NCI-H187 treated with DMSO at 0.1 percent for 48 hours (cell line): ENCODE measurements at places on chromosomes 2 and 18.

GRCh38 chr2:60662781-60663180, 93.3 kb upstream of the PAPOLG start:
- DNase-seq = no peak

DNA sequence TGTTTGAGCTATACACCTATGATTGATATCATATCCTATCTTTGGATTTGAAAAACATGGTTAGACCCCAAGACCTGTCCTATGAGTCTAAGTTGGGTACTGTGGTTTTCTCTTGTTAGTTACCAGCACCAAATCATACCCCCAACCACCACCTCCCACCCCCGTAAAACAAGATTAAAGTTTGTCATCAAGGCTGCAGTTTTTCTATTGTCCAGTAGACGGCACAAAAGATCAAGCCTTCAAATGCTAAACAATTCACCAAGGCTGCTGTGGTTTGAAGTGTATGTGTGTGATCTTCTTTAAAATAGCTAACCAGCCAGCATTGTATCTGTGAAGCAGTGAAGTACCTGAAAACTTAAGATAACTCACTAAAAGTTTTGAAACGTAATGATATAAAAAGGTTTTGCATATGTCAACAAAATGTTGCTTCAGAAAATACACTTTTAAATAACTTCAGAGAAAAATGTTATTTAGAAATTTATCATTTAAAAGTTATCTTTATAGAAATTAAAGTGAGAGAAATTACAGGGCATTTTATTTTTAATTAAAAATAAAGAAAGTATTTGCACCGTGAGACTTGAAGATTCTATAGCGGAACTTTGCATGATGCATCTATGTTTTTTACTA, 5.8 kb upstream of the MEIS1 start:
- DNase-seq = peak; percentile 65

DNA sequence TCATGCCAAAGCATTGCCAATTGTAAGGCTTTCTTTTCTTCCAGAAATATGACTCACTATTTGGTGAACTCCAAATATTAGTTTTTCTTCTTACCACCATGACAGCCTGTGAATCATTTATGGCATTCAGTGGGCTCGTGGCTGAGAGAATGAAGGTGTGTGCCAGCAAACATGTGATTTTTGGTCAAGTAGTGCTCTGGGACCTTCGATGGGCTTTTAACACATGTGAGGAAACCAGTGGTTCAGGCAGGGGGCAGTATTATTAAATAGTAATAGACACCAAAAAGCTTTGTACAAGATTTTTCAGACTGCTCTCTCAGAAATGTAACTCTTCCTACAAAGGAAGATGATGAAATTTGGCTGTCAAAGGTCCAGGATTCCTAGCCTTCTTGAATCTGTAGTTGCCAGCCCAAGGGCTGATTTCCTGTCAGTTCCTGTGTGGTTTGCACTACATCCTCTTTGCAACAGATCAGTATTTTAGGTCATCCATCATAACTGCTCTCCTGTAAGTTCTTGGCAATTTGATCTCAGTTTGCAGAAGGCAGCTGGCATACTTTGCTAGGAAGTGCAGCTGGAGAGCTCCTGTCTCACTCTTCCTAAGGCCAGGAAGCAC, 64.3 kb downstream of the BABAM2 start:
- DNase-seq = peak; percentile 12

GRCh38 chr2:218406949-218407618, 7.4 kb downstream of the CTDSP1 start:
- no peak for DNase-seq

- DNase-seq = no peak
Measured at GRCh38 chr2:139454251-139454650, 674.1 kb upstream of the NXPH2 start.

- DNase-seq = no peak
Measured at GRCh38 chr2:224613543-224614286, 28.6 kb upstream of the CUL3 start.

DNA sequence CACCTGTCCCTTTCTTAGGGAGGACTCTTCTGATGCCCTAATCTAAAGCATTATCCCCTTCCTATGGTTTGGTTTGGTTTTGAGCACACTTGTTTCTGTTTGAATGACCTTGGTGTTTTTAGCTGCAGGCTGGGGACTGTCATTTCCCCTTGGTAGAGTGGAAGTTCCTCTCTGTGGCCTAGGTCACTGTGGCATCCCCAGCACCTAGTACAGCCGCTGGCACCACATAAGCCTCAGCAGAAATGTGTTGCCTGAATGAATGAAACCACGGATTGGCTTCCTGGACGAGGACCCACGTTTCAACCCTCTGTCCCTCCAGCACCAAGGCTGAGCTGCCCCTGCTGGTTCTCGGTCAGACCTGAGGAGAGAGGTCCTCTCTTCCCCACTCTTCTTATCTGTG, 159.9 kb downstream of the CTIF start:
- DNase-seq = no peak

DNA sequence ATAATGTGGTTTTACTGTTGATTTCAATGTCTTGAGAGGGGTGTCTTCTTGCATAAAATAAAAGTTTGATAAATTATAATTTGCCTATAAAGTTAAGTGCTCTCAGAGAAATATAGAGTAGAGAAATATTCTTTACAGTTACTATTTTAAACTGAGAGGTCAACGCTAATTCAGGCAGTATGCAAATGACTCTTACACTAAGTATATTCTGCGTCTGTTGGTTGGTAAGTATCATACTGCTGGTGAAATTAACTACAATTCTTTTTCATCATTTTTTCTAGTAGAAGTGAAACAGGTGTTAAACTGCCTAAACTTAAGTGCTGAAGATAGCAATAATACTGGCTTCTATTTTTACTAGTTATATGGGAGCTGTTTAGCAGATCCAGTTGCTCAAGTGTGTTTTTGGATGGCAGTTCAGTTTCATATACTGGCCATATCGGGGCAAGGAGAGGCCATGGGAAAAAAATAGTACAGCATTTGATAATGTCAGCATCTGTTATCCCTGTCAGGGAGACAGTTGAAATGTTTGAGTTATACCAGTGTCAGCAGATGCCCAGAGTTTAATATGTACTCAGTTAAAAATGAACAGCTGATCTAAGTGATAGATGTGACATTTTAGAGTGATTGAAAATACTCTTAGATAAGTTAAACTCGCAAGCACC, 86.2 kb downstream of the MIB1 start:
- DNase-seq = no peak

GRCh38 chr18:74972354-74972753, 236.6 kb downstream of the PTGR3 start:
- no peak for DNase-seq

DNA sequence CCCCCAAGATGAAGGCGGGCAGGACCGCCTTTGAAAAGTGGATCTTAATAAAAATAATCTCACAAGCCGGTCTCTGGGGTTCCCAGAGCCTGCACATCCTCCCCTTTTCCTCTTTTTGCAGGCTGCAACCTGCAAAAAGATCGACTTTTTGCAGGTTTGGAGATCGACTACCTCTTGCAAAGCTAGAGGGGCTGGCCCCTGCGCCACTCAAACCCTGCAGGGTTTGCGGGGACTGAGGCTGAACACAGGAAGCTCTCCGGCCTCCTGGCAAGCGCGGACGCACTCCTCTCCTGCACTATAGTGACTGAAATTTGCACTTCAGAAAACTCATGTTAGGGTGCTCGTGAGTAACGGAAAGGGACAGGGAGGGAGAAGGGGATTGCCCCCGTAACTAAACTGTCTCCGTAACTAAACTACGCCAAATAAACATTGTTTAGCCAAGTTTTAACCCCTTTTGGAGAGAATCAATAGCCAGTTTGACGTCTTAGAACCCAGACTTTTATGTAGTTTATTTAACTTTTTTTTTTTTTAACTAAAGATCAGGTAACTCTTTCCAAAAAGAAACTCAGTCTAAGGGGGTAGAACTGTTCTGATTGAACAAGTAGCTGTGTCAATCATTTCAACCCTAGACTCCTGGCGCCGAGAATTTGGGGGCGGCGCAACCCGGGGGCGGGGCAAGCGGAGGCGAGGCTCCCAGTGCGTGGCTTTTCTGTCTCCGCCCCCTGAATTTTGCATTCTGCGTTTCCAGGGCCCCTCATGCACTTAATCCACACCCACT, 2.5 kb downstream of the IGFBP5 start:
- DNase-seq = peak; percentile 42

DNA sequence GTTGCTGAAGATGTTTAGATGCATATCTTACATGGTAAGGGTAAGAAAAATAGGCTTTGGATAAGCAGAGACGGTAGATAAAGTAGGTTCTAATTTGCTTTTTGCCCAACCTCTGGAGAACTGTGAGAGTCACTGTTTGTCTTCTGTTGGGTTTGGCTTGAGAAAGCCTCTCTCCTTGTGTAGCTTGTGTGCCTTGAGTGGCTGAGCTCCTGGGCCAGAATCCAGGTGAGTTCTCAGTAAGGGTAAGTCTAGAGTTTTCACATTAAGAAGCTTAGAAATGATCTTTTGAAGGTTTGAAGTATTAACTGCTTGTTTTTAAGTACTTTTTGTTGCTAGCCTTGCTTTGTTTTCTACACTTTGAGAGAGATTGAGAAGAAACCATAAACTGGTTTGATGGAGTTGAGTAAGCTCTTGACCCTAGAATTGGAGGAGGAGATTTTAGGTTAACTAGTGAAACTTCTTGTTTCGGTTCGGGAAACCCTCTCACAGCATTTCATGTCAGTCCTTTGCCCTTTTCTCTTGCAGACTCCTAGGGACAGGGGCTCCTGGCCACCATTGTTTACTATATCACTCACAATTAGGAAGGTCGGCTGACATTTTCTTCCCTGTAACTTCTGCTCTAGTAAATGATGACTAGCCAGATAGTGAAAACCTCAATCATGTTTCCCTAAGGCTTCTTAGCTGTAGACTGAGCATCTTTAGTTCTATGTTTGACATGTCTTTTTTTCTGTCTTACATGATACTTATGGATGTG, 26.0 kb downstream of the MAP4K4 start:
- DNase-seq = no peak

DNA sequence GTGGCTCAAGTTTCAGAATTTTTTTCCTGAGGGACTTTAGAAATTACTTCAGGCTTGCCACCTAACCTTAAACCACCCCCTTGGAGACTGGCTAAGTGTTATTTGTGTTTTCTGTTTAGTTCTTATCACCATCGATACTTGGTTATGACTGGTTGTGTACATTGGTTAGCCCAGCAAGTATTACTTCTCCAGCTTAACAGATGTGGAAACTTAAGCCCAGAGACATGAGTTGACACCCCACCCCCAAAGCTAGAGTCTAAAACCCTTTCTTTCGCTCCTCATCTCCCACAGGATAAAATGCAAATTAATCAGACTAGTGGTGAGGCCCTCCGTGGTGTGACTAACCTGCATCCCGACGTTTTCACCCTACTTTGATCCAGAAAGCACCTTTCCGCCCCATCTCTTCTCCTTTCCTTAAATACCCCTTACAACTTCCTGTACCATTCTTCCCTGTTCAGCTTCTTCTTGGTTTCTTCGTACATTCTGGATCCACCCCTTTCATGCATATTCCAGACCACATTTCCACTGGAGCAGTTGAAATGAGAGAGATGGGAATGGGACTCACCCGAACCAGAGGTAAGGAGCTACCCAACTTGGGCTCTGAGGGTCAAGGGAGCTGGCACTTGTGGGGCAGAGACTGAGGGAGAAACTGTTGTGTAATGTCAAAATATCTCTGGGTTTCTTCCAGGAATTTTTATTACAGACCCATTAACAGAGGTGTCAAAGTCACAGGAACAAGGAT, 819 bp upstream of the MAP3K2 start:
- no peak for DNase-seq

- DNase-seq = no peak
Measured at GRCh38 chr2:3575534-3576262, 638 bp downstream of the RPS7 start.

DNA sequence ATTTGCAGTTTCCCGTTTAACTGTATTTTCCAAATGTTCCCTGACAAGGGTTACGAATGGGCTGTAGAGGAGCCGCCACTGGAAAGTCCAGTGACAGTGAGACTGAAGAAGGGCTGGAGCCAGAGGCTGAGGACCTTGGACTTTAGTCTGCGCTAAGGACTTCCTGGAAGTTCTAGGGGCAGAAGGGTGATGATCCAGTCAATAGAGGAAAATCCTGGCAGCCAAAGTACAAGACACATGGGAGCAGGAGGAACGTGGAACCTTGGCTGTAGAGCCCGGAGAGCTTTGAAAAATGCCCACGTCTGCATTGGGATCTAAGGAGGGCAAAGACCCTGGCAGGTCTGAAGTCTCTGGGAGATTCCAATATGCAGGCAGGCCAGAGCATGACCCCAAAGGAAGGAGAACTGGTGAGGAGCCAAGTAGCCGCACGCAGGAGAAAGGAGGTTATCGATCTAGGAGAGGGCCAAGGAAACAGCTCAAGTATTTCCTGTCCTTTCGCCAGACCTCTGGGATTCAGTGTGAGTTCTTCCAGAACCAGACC, 28.5 kb downstream of the MBP start:
- no peak for DNase-seq

DNA sequence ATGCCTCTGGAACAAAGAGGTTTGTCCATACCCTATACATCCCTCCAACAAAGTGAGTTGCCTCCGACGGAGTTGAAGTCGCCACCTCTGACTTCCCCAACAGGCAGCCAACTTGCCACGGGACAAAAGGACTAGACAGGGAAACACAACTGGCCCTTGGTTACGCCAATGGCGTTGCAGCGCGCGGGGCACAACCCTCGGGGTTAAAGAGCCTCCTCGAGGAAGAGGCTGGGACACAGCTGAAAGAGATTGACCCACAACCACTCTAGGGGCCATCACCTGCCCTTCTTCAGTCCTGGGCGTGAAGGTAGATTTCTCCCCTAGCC, 545 bp downstream of the GTF3C2 start:
- DNase-seq = no peak

DNA sequence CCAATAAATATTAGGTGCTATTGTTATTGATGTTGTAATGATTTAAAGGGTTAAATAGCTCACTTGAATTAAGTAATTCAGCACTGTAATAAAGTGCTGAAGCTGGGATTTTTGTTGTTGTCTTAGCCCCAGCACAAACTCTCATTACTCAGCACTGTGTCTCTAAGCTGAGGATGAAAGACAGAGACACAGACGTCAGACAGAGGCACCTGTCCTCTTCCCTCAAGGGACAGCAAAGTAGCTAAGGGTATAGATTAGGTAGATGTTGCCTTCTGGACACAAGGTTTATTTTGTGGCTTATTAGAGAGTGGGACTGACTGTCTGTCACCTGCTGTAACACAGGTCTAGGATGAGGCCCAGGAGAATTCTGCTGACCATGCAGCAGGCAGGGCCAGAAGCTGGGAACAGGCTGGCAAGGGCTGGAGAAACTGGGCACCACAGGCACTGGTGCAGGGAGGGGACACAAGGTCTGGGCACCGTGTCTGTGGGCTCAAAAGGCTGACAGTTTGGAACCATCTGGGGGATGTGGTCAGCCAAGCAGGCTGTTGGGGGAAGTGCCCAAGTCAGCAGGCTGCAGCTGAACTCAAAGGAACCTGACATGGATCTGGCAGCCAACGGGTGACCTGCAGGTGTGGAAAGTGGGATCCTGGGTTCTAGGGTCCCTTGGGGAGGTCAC, 20.0 kb upstream of the PTPN4 start:
- no peak for DNase-seq

- DNase-seq = no peak
Measured at GRCh38 chr18:36499938-36500337, 202.4 kb downstream of the FHOD3 start.

- no peak for DNase-seq
Measured at GRCh38 chr2:203928849-203929248, 7.7 kb upstream of the ICOS start.

- DNase-seq = no peak
Measured at GRCh38 chr2:233413046-233413445, 58.8 kb downstream of the DGKD start.

- no peak for DNase-seq
Measured at GRCh38 chr2:62000538-62000937, 95.1 kb downstream of the COMMD1 start.
